ENCODE measurements at places on chromosomes 6 and 20. TPM values are rescaled to one million over a fixed set of nuclear protein-coding genes. Genes with fewer than 3 reads are reported as not detected.

SPATS1 gene
- not detected for total RNA-seq

BMP2 gene
- 0.64 TPM for total RNA-seq

NHLRC1 gene
- total RNA-seq: 1.3 TPM

PPIL6 gene
- 0.94 TPM for total RNA-seq

ZBP1 gene
- not detected for total RNA-seq

LTB gene
- 0.33 TPM for total RNA-seq

TP53RK gene
- 11.9 TPM for total RNA-seq

SLC29A1 gene
- 58.0 TPM for total RNA-seq

SLC22A16 gene
- total RNA-seq: not detected

CEP43 gene
- 10.0 TPM for total RNA-seq
